ENCODE measurements at places on chromosomes 5 and 9.
A peak's percentile ranks its signal among the peaks of the same experiment; 100 is the strongest.

DNA sequence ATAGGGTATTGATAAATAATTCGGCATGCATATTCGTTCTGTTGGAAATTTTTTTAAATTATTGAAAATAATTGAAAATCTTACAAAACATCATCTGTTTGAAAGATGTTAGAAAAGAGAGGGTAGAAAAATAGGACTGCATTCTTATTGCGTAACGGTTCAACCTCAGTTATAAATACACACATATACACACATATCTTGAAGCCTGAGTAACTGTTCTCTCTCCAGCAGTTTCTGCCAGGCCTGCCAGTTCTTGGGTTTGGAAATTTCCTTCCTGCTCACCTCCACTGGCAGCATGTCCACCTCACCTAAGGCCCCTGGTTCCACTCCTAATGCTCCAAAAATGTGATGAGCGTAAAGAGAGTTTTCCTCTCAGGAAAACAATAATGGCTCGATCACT is 9.1 kb downstream of the SPATA31E1 start:
- no peak for DNase-seq

- DNase-seq, result no peak
These were observed 309.8 kb downstream of the IRX2 start for GRCh38 chr5:2441495-2442180.

GRCh38 chr9:127525401-127526188 is 74.3 kb downstream of the LRSAM1 start:
- no peak for DNase-seq

DNA sequence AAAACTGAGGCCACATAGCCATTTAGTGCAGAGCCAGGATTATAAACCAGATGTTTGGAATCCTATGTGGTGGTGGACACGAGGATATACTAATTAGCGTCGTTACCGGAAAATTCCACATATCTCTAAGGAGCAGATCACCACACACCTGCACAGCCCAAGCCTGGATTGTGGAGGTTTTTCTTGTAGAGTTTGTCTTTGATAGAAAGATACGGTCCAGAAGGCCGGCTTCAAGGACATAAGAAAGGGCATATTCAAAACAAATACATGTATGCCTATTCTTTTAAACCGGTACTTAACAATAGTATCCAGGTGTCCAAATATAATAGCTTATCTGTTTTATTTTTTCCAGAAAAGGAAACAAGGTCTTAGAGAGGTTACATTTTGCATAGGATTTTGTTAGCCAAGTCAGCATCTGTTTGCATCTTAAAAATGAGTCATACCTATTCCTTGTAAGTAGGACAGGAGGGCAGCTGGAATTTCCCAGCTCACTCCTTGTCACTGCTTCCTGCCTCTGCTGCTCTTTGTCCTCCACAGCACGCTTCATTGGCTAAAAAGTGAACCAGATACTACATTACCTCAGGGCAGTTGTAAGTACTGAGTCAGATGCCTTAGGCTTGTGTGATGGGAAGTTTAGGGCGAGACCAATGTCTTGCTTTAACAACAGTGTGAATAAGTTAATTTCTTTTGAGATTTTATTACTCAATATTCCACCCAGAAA is 3.6 kb downstream of the TMC1 start:
- DNase-seq, result no peak

DNA sequence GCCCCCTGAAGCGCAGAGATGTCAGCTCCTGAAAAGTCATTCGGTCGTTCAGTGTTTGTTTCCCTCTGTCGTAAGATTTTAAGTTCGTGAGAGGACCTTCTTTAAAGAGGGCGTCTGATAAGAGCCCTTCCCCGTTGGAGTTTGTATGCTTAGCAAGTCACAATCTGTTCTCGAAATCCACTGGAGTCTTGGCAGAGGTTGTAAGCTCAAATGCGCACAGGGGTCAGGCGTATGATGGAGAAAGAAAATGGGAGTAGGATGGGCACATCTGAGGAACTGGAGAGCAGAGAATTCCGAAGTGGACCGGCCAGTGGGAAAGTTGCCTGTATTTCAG is 710 bp downstream of the HSD17B4 start:
- no peak for DNase-seq

GRCh38 chr9:121884057-121884541 is 209.0 kb downstream of the TTLL11 start:
- DNase-seq, result no peak

DNA sequence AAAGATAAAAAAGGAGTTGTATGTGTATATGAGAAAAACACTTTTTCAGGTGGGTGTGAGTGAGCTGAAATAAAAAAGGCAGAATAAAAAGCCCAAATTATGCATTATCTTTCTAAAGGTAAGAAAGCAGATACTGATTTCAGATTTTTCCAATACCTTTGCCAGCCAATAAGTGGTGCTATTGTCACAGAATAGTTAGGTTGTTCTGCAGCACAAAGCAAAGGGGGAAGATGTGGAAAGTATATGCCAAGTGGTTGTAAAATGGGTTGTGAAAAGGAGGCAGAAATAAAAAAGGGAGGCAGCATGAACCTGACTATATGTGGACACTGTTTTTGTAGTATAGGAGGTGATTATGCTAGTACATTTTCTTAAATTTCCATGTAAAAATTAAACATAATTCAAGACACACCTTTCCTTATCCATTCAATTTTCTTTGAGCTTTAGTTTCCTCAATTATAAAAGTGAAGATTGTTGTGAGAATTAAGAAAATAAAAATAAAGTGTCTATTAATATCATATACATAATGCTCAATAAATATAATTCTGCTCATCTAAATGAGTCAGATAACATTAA is 106.7 kb downstream of the SMIM15 start:
- peak; percentile 9 for DNase-seq

GRCh38 chr5:102749416-102750030 is 5.6 kb upstream of the PAM start:
- DNase-seq, result no peak

DNA sequence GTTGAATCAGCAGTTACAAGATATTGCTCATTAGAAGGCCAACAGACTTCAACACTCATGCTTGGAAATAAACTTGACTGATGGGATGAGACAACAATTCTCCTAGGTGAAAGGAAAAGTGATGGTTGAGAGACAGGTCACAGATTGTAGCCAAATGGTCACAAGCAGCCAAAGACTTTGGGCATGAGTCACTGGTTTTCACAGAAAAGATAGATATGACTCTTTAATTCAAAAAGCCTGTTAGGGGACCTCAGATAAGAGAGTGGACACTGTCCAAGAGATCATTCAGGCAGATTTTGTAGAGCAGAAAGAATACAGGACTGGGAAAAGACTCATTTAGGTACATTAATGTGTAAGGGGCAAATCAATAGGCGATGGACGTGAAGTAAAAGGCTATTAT is 982.5 kb downstream of the MAT2B start:
- DNase-seq, result no peak

DNA sequence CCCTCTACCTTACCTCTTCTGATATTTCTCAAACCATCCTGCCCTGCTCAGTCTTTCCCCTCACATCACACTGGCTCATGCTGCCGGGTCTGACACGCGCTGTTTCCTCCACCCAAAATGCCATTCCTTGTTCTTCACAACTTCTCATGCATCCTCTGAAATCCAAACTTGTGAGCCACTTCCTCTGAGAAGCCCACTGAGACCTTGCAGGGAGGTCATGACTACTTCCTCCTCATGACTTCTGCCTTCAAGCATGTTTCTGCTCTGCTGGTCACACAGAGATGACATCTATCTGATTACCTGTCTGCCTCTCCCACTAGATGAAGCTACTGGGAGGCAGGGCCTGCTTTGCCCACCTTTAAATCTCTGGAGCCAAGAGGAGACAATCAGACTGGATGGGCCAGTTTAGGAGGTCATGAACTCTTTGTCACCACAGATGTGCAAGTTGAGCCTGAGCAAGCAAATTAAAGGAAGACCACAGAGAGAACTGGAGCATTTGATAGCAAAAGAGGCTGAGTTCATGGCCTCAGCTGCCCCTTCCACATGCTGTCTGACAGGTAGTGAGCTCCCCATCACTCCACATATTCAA is 119.8 kb upstream of the TBC1D2 start:
- peak; percentile 21 for DNase-seq

- DNase-seq, result peak; percentile 24
These were observed 2.6 kb upstream of the AFAP1L1 start for GRCh38 chr5:149268928-149269557.

- no peak for DNase-seq
These were observed 163.0 kb downstream of the ALDH1A1 start for GRCh38 chr9:72789885-72790284.

DNA sequence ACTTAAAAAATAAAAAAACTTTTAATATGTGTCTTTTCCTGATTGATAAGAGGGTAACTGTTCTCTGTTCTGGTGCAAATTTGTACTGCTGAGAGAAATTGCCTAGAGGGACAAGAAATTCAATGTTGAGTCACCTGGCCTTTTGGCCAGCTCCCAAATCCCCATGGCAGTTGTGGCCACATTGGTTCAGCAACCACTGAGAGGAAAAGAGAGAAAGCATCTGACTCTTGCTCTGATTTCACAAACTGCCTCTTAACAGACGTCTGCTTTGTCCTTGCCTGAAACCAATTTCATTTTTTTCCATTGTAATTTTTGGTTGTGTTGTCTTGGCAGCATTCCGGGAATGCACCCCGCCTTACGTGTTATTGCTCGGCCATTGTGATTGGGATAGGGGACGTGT is 42.4 kb downstream of the NTRK2 start:
- DNase-seq, result no peak

DNA sequence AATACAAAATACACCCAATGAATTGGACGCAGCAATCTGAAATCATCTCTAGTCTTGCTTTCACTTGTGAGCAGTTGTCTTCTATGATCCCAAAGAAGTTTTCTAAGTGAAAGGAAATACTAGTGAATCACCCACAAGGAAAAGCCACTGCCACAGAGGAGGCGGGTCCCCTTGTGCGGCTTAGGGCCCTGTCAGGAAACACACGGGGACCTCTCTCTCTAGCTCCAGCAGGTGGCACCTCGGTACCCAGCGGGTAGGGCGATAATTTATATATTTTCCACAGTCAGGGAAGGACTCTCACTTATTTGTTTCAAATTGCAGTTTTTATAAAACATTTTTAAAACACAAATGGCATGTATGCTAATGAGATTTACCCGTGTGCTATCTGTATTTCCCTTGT is 417.1 kb downstream of the KDM4C start:
- no peak for DNase-seq

DNA sequence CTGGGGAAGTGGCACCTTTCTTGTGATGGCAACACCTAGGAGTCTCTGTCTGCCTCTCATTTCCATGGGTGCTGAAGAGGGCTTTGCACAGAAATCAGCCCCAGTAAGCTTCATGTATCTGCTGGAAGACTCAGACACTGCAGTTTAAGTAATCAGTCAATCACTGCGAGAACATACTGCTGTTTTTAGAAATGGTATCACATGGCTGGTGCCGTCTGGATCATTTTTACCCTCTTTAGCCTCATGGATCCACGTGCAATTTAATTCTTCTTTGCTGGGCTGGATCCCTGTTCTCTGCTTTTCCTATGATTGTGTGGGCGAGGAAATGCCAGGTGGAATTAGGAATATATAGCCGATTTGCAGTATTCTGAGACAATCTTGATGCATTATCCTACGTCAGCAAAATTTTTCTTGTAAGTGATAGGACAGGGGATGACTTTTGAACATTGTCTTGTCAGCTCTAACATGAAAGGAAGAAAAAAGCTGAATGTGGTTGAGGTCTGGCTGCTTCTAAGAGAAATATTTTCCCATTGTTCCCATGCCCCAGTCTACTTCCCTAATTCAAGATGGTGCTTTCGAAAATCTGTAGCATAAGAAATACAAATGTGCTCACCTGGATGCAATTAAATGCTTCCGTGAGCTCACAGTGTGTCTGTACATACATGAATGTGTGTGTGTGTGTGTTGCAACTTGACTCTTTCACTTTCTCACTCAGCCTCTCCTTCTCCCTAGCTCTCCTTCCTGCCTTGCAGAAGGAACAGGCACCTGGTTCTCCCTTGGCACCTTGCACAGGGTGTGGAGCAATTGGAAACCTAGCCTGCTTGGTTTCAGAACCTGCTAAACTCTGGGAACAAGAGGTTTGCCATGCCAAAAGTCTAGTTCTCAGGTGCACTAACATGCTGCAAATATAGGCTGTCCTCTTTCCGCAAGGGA is 281.6 kb downstream of the NTRK2 start:
- DNase-seq, result no peak
